ENCODE measurements at places on chromosomes 6 and 20. TPM values are rescaled to one million over a fixed set of nuclear protein-coding genes. Genes with fewer than 3 reads are reported as not detected.
A peak's percentile ranks its signal among the peaks of the same experiment; 100 is the strongest.

Gene EYA4
- 0.86 TPM for total RNA-seq

Gene IDH3B
- total RNA-seq = 102 TPM

Gene C6orf58
- 0.82 TPM for total RNA-seq

Gene SLC17A3
- not detected for total RNA-seq

Gene GZF1
- 24.4 TPM for total RNA-seq

GRCh38 chr6:56349194-56349593 is 101.8 kb upstream of the COL21A1 start:
- H3K4me3 ChIP-seq = no peak overlapping the region
- peaks cover 11% of the 10 kb centered on the region for H3K4me1 ChIP-seq
- peaks cover 2% of the 10 kb centered on the region for H3K36me3 ChIP-seq
- H3K27me3 ChIP-seq = no peaks in the 10 kb centered on the region

GRCh38 chr6:70166088-70166958 is 136.6 kb downstream of the COL9A1 start:
- H3K4me3 ChIP-seq = peak overlapping the region; percentile 75
- H3K27me3 ChIP-seq = peaks cover 3% of the 10 kb centered on the region
- no peak overlapping the region for H3K27ac ChIP-seq

- H3K36me3 ChIP-seq = no peaks in the 10 kb centered on the region
- H3K4me3 ChIP-seq = peak overlapping the region; percentile 38
- peaks cover 89% of the 10 kb centered on the region for H3K27me3 ChIP-seq
- no peak overlapping the region for H3K27ac ChIP-seq
These were observed 2.0 kb upstream of the RSPO4 start for GRCh38 chr20:1003920-1004697.

DNA sequence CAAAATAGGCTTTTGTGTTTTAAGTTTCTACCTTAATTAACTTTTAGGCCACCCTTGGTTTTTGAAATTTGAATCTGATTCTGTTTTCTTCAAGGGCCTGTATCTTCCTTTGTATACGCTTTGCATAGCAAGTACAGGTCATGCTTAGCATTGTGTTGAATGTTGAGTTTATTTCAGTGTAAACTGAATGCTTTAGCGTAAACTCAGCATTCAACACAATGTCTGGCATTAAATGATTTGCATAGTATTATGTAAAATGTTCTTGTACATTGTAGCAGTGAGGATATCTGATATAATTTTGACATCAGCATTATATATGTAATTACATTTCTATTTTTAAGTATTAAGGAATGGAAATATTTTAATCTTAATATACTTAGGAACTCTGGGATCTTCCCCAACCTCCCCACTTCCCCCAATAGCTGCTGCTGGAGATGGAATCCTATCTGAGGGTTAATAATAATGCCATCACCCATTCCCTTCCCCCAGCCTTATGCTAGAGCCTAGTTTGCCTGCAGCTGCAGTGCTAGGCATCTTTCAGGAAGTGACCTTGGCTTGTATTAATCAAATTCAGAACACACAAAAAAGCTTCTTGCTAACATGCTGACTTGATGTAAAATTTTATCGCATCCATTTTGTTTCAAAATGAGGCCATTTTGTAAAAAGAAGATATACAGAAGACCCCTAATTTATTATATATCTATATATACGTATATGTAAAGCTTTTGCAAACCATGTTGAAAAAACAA is 73.1 kb downstream of the NCOA3 start:
- H3K27ac ChIP-seq = no peak overlapping the region
- H3K27me3 ChIP-seq = no peaks in the 10 kb centered on the region
- no peak for DNase-seq
- H3K4me1 ChIP-seq = peaks cover 47% of the 10 kb centered on the region

- DNase-seq = no peak
- H3K4me3 ChIP-seq = no peak overlapping the region
- no peaks in the 10 kb centered on the region for H3K27me3 ChIP-seq
- H3K4me1 ChIP-seq = peaks cover 35% of the 10 kb centered on the region
- H3K36me3 ChIP-seq = no peaks in the 10 kb centered on the region
- no peak overlapping the region for H3K27ac ChIP-seq
These were observed 185.8 kb upstream of the CCN2 start for GRCh38 chr6:132136981-132137380.

- H3K27ac ChIP-seq = no peak overlapping the region
- H3K27me3 ChIP-seq = peaks cover 66% of the 10 kb centered on the region
- peak overlapping the region; percentile 80 for H3K4me3 ChIP-seq
- DNase-seq = peak; percentile 29
These were observed 54.9 kb downstream of the PRR18 start for GRCh38 chr6:166253281-166253681.

DNA sequence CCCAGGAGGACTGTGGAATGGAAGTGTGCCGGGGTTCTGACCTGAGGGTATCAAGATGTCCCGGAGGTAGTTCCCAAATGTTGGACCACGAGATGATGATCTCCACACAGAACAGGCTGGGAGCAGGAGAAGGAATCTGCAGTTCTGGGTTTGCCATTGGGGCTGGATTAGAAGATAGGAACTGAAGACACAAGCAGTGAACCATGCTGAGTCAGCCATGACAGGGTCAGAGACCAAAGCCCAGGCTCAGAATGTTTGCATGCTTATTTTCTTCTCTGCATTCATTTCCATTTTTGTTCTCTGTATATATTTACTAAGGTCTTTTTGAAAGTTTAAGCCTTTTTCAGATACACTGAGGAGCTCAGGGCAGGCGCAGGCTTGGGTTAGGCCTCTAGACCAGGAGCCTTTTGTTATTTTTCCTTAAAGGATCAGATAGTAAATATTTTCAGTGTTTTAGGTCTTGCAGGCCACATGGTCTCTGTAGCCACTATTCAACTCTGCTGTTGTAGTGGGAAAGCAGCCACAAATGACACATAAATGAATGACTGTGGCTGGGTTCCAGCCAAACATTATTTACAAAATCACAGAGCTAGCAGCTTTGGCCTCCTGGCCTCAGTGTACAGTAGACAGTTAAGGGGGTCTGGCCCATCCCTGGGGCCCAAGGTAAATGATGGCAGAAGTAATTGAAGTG is 28.5 kb downstream of the SLC35D3 start:
- DNase-seq = no peak
- no peak overlapping the region for H3K27ac ChIP-seq
- H3K4me1 ChIP-seq = peaks cover 4% of the 10 kb centered on the region
- H3K27me3 ChIP-seq = no peaks in the 10 kb centered on the region

DNA sequence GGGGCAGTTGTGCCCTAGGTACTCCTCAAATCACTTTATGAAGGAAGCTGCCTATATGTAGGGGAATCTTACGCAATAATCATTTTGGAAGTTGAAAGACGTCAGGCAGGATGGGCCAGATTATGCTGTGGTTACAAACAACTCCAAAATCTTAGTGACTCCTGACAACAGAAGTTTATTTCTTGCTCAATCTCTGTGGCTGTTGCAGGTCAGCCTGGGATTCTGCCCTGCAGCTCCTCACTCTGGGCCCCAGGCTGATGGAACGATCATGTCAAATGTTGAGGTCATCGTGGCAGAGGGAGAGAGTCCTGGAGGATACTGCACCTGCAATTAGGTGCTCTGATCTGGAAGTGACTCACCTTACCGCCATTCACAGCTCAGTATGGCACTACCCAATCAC is 88.4 kb downstream of the ZDHHC14 start:
- H3K27ac ChIP-seq = no peak overlapping the region
- H3K36me3 ChIP-seq = no peaks in the 10 kb centered on the region
- peaks cover 53% of the 10 kb centered on the region for H3K27me3 ChIP-seq
- no peak overlapping the region for H3K4me3 ChIP-seq

DNA sequence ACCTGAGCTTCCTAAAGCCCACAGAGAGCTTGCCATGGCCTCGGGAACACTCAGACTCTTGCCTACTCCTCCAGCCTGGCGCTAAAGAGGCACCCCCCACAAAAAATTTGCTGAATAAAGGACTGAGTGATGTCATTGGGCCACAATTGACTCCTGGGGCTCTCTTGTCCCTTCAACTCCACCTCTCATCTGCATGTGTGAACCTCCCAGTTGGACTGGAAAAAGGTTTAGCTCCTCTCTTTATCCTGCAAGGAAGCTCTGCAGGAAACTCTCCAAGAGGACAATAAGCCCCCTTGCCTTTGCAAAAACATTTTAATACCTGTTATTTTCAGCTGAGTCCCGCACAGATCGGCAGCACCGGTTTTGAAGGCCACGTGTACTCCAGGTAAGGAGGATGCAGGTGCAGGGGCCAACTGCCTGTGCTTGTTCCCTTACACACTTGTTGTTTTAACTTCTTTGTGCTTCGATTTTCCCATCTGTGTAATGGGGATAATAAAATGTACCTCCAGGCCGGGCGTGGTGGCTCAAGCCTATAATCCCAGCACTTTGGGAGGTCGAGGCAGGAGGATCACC is 107.3 kb downstream of the TFAP2C start:
- peaks cover 30% of the 10 kb centered on the region for H3K27me3 ChIP-seq
- H3K4me1 ChIP-seq = peaks cover 5% of the 10 kb centered on the region
- no peak for DNase-seq
- no peak overlapping the region for H3K4me3 ChIP-seq

GRCh38 chr6:140923048-140923447 is 1209.7 kb upstream of the GJE1 start:
- no peak overlapping the region for H3K4me3 ChIP-seq
- H3K27ac ChIP-seq = no peak overlapping the region
- peaks cover 3% of the 10 kb centered on the region for H3K4me1 ChIP-seq
- no peaks in the 10 kb centered on the region for H3K27me3 ChIP-seq
- no peak for DNase-seq

- H3K27me3 ChIP-seq = no peaks in the 10 kb centered on the region
- peak overlapping the region; percentile 89 for H3K27ac ChIP-seq
- peaks cover 30% of the 10 kb centered on the region for H3K4me1 ChIP-seq
- H3K4me3 ChIP-seq = peak overlapping the region; percentile 2
- H3K36me3 ChIP-seq = no peaks in the 10 kb centered on the region
These were observed 18.6 kb downstream of the CCDC167 start for GRCh38 chr6:37480951-37481534.

DNA sequence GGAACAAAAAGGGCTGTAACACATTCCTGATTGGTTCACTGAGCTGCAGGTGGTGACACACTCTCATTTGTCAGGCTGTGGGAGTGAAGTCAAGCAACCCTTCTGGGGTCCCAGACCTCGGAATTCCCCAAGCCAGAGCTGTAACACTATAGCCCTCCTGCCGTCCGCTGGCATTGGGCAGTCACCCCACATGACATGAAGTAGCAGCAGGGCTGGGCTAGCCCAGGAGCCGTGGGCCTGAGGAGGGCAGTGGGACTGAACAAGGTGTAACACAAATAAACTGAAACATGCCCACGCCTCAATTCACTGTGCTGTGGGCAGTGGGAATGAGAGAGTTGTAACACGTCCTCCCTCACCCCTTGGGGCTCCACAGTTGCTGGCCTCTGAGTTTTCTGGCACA is 689.1 kb upstream of the EYS start:
- H3K27ac ChIP-seq = no peak overlapping the region
- no peaks in the 10 kb centered on the region for H3K27me3 ChIP-seq
- H3K4me1 ChIP-seq = no peaks in the 10 kb centered on the region

- no peak overlapping the region for H3K4me3 ChIP-seq
- no peak for DNase-seq
- peaks cover 13% of the 10 kb centered on the region for H3K4me1 ChIP-seq
- H3K27me3 ChIP-seq = peaks cover 3% of the 10 kb centered on the region
- H3K36me3 ChIP-seq = no peaks in the 10 kb centered on the region
These were observed 153.8 kb upstream of the DTNBP1 start for GRCh38 chr6:15816661-15817060.

DNA sequence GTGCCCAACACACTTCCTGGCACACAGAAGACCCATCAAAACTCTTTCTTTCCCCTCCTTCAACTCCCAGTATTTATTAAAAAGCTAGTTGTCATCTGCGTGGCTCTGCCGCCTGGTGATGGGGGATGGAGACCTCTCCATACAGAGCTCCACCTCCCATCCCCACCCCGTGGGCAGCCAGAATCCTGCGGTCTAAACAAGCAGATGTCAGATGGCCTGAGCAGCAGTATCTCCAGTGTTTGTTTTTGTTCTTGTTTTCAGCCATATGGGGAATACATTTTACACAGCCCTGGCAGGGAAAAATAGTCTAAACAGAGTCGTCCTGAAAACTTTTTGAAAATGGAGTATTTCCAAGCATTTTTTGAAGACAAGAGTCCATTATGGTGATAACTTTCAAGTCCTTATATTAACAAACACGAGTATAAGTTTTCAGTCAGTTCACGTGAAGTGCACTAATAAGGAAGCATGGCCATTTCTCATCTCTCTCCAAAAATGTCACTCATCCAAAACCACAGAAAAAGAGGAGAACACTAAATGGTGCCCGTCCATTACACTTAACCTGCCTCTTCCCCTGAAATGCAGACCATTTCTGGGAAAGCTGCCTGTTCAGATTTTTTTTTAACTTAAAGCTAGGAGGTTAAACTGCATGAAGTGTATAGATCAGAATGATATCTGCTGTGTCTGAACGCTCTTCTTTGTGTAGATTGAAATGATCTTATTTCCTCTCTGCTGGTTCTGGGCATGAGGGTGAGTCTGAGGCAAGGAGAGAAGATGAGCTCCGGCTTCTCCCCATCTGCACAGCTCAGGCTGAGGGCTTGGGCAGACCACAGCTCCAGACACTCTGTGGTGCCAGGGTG is 91.0 kb downstream of the TCP11 start:
- no peak overlapping the region for H3K27ac ChIP-seq
- no peaks in the 10 kb centered on the region for H3K27me3 ChIP-seq
- H3K36me3 ChIP-seq = no peaks in the 10 kb centered on the region
- H3K4me3 ChIP-seq = no peak overlapping the region
- no peak for DNase-seq

DNA sequence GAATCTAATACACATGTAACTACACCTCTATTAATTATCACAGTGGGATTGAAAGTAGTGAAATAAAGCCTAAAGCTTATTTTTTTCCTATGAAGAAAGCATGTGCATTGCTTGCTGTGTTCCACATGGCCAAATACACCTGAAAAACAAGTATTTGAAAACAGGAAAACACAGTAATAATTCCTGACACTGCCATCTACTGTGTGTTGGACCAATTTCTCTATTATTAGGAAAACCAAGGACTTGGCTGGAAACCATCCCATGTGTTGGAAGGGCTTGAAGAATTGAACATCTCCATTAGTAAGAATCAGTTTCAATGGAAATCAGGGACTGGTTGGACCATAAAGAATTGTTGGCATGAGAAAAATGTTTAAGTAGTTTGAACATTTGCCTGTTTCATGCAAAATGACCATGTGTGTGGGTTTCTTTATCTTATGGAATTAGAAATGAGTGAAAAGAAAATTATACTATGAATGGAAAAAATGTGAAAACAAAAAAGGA is 124.1 kb downstream of the PHF3 start:
- no peaks in the 10 kb centered on the region for H3K4me1 ChIP-seq
- no peak overlapping the region for H3K4me3 ChIP-seq
- peaks cover 8% of the 10 kb centered on the region for H3K36me3 ChIP-seq

GRCh38 chr20:21315138-21315537 is 12.0 kb downstream of the XRN2 start:
- no peak overlapping the region for H3K4me3 ChIP-seq
- H3K4me1 ChIP-seq = peaks cover 24% of the 10 kb centered on the region
- H3K27ac ChIP-seq = no peak overlapping the region
- H3K27me3 ChIP-seq = no peaks in the 10 kb centered on the region
- no peak for DNase-seq

- no peak for DNase-seq
- no peak overlapping the region for H3K4me3 ChIP-seq
- no peak overlapping the region for H3K27ac ChIP-seq
- no peaks in the 10 kb centered on the region for H3K27me3 ChIP-seq
These were observed 13.2 kb upstream of the TBC1D32 start for GRCh38 chr6:121347484-121347883.
